ENCODE measurements at places on chromosomes 1 and 21. TPM values are rescaled to one million over a fixed set of nuclear protein-coding genes. Genes with fewer than 3 reads are reported as not detected.

GRCh38 chr1:109762821-109763645 lies 690 bp downstream of the EPS8L3 start:
- peak; percentile 52 for DNase-seq

DNA sequence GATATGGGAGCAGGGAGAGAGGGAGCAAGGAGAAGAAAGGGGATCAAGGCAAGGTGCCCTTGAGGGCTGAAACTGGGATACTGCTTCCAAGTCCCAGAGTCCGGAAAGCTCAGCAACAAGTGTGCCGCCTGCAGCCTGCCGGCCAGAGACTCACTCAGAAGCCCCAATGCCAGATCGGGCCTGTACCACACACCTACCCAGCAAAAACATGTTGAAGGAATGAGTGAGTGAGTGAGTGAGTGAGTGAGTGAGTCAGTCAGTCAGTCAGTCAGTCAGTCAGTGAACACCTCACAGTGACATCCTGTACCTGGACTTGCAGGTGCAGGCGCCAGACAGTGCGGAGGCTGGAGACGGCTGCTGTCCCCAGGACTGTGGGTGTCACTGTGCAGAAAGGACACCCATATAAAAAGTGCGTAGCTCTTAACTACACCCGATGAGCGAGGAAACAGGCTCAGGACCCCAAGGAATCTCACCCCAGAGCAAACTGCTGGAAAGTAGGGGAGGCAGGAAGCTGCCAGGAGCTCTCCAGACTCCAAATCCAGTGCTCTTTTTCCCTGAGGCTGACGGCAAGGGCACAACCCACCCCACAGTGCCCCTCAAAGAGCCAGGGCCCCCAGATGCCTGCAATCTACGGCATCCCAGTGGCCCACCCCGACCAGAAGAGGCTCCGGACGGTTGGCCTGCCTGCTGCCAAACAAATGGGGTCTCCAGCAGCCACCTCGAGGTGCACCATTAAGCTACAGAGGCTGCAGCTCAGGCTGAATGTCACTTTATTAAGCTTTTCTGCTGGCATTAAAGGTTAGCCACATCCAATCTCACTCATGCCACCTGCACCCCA lies 261.7 kb downstream of the NPHP4 start:
- no peak for DNase-seq

GRCh38 chr1:91555074-91555730 lies 54.6 kb downstream of the CDC7 start:
- no peak for DNase-seq

The TNFRSF9 gene
- total RNA-seq = under 0.01 TPM

The CDK11B gene
- total RNA-seq = 10.0 TPM

The SLAMF7 gene
- 0.27 TPM for total RNA-seq
